GM06990 (cell line): ENCODE measurements at places on chromosomes 4 and X.
A peak's percentile ranks its signal among the peaks of the same experiment; 100 is the strongest.

- peak; percentile 70 for DNase-seq
Observed at GRCh38 chr4:184355111-184355604, 119.2 kb downstream of the IRF2 start.

DNA sequence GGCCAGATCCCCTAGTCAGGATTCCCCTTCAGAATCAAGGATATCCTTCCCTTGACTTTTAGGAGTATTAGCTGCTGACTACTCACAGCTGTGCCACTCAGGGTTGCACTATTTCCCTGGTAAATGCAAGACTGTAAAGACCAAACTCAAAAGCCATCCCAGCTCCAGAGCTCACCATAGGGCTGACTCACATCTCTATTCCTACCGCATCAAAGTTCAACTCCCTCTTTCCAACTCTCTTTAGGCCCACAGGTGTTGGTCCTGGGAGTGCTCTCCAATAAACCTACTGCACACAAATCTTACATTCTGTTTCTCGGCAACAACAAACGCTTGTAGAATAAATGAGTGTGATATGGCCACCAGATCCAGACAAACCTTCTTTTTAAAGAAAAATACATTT, 109.6 kb downstream of the PPP3CA start:
- DNase-seq = no peak

DNA sequence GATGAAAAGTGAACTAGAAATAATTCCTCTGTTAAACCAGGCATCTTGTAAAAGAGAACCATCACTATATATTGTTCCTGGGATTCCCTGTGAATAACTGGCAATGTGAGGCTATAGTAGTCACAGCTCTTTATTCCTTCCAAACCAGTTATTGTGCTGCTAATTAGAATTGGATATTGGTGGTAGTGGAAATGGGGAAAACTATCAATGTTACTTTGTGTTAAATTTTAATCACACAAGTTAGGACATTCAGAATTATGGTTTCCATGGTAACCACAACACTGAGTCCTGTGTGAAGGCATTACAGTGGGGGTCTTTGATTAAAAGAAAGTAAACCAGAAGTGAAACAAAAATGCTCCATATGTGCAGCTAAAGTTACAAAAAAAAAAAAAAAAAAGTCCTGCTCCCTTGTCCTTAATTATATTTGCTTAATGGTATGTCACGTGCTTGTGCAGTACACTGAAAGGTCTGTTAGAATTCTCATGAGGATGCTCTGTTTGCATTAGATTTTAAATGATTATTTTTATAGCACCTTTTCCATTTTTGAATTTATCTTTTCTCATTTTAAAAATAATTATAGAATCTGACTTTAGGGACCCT, 200.4 kb downstream of the ADGRL3 start:
- no peak for DNase-seq

- DNase-seq = no peak
Observed at GRCh38 chrX:40009890-40010289, 87.9 kb downstream of the BCOR start.

GRCh38 chrX:1094566-1095333, 117.7 kb downstream of the CRLF2 start:
- no peak for DNase-seq

DNA sequence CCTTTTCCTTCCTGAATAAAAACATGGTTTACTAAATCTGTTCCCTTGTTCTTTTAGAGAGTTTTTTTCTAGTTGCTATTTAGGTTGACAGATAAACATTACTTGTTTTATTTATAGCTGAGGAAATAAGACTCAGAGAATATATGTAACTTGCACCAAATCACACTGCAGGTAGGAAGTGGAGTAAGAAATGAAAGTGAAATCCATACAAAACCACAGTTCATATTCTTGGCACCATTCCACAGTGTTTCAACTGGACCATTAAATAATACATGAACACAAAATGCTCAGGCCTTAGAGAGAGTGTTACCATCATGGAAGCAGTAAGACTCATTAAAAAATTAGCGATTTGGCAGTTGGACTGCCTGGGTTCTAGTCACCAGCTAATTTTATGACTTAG, 326.9 kb upstream of the SLIT2 start:
- no peak for DNase-seq

GRCh38 chr4:2745981-2746806, 9.9 kb downstream of the TNIP2 start:
- peak; percentile 90 for DNase-seq

- no peak for DNase-seq
Observed at GRCh38 chrX:107753187-107753586, 22.4 kb downstream of the TSC22D3 start.

- DNase-seq = no peak
Observed at GRCh38 chrX:12919051-12919450, 12.6 kb downstream of the TLR8 start.

- no peak for DNase-seq
Observed at GRCh38 chr4:54390670-54391069, 161.6 kb downstream of the PDGFRA start.

GRCh38 chr4:93876754-93877153, 48.2 kb downstream of the ATOH1 start:
- DNase-seq = no peak

DNA sequence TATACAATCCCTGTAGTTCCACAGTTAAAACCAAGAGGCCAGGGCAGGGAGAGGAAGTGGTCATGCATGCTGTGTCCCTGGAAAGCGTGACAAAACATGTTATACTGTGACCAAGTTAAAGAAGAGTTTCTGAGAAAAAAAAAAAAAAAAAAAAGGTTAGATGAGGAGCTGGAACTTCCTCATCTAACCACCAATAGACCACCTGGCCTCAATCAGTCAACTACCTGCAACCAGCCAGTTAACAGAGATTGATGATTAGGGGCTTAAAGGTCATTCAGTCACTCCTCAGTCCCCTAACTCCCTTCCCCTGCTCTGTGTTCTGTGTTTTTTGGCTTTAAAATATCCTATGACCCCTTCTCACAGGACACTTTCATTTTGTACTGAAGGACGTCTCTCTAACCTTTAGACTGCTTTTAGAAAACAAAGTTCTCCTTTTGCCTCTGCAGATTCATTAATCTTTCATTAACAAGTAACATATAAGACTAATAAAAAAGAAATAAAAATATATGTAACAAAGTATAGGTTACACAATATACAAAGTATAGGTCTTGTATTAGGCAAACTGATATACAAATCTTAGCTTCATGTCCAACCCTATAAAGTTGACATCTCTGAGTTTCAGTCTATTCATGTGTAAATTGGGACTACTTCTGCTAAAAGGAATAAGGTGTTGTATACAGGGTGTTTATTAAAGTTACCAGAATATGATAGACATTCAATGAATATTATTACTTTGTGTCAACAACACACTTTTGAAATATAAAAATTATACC, 179.1 kb upstream of the NDST4 start:
- no peak for DNase-seq

DNA sequence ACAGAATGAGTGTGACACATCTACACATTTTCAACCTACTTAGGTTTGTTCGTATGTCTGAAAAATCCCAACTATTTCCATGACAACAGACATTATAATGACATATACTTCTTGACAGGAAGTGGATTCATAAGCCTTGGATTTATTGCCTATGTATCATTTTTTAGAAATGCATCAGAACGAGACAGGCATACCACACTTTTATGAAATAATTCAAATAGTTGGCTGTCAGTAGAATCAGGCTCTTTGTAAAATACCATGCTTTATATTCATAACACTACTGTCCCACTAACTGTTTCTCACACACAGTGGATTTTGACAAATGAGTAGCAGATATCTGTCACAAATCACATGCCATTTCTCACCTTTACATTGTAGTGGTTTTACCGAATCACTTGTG, 173.2 kb downstream of the BEND2 start:
- no peak for DNase-seq

GRCh38 chr4:23333556-23333945, 556.3 kb downstream of the PPARGC1A start:
- no peak for DNase-seq

GRCh38 chr4:185384930-185385331, 10.8 kb downstream of the LRP2BP start:
- DNase-seq = no peak

DNA sequence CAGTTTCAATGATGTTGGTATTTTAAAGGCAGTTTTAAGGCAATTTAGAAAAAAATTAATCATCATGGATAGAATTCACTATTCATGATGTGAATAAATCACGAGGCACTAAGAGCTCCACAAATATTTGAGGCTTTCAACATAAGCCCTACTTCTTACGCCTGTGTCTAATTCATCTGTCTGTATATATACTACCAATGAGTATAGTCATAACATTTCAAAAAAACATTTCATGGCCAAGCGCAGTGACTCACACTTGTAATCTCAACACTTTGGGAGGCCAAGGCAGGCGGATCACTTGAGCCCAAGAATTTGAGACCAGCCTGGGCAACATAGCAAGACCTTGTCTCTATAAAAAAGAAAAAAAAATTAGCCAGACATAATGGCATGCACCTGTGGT, 56.5 kb downstream of the FBXL5 start:
- no peak for DNase-seq

DNA sequence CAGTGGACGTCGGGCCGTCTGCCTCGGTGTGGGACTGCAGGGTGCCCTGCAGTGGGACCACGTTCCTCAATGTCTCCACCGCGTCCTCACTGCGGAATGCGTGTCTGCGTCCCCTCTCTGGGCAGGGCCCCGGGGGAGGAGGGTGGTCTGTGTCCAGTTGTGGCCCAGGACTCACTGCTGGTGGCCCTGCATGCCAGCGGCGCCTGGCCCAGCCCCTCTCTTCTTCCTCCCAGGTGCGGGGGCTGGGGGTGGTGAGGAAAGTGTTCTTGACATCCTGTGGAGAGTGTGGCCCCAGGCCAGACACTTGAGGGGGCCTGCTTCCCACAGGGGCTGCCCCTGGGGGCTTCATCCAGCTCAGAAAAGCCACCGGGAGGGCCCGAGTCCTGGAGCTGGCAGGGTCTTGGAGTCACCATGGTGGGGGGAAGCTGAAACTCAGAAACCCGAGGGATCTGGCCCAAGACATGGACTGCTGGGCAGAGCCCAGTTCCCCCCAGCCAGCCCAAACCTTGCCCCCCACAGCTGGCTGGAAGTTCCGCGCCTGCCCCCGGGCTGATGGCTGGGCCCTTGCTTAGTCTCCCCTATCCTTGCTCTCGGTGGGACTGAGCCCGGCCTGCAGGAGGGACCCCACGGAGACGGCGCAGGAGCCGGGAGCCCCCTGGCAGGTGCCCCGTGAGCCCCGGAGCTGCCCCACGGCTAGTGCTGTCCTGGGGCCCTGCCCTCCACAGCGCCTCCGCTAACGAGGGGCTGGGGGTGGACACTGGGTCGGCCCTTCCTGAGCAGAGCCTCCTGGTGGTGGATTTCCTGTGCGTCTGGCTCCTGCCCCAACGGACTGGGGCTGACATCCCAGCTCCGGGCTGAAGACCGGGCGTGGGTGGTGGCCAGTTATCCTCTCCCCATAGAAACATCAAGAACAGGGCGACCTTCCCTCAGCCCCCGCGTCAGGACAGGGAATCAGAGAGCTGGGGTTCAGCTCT, 2.9 kb downstream of the DOK7 start:
- no peak for DNase-seq

DNA sequence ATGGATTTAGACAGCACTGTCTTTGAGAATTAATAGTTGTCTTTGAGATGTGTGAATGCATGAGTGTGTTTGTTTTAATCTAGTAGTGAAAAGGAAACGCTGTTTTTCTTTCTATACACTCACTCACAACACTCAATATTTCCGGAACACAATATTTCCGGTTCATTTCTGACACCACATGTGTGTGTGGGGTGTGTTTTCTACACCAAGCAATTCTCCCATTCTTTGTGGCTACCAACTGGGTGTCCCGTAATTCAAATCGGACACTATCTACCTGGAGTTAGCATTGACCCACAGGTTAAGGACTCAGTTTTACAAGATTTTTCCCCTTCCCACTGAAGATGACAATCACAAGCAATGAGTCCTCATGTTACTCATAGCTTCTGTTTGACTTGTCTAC, 113.9 kb downstream of the SNCA start:
- DNase-seq = no peak

- no peak for DNase-seq
Observed at GRCh38 chr4:182576601-182577289, 333.5 kb downstream of the TENM3 start.

GRCh38 chr4:72186714-72187113, 154.9 kb downstream of the NPFFR2 start:
- DNase-seq = no peak

DNA sequence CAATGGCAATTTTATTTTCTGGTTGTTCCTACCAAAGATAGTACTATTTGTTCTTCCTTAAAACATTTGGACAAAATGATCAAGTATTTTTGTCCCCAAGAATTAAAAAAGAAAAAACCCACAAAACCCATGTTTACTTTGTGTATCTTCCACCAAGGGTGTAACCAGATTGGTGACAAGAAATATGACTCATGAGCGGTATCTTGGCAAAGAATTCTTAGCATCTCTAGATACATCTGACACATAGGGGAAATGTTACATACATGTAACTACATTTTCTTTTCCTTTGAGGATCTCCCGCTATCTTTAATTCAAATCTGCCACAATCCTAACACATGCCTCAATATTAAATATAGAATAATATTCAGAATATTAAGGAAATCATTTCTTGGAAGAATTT, 78.7 kb downstream of the WDFY3 start:
- DNase-seq = no peak

GRCh38 chrX:15404401-15405096, 20.3 kb upstream of the VEGFD start:
- no peak for DNase-seq

DNA sequence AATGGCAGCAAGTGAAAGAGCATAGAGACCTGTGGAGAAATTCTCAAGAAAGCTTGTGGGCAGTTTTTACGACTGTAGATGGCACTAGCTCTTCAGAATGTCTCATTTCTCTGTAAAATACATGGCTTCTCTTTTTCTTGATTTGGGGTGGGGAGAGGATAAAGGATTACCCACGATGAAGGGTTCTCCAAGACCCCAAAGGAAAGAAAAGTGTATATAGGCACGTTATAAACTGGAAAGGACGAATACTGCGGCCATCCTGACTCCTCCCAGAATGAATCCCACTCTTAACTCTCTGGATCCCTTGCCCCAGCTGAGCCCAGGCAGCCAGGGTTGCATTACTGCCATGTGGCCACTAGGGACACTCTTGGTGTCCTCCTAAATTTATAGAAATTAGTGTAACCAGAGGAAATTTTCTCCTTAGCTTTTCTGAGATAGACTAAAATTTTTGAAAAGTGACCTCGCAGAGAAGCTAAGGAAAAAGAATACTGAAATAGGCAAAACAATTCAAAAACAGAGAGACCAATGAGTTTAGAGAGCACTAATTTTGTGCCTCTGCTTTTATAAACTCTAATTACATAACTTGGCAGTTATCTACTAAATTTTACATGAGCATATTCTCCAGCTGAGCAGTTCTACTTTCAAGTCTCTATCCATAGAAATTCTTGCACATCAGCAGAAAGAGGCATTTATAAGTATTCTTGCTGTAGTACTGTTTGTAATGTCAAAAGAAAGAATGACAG, 37.8 kb upstream of the PCDH19 start:
- DNase-seq = no peak

GRCh38 chr4:8332891-8333331, 63.4 kb downstream of the HTRA3 start:
- DNase-seq = no peak

- DNase-seq = no peak
Observed at GRCh38 chr4:90162566-90162965, 35.4 kb downstream of the CCSER1 start.
